ENCODE measurements at places on chromosomes 7 and 10. TPM values are rescaled to one million over a fixed set of nuclear protein-coding genes. Genes with fewer than 3 reads are reported as not detected.

The OR2A42 gene
- not detected for total RNA-seq

The WEE2 gene
- not detected for total RNA-seq

The SLC18A3 gene
- not detected for total RNA-seq

The OR2F1 gene
- not detected for total RNA-seq

The SPDYE2 gene
- not detected for total RNA-seq

The HOXA3 gene
- total RNA-seq, result not detected

The DENND2A gene
- not detected for total RNA-seq

The TECTB gene
- not detected for total RNA-seq

DNA sequence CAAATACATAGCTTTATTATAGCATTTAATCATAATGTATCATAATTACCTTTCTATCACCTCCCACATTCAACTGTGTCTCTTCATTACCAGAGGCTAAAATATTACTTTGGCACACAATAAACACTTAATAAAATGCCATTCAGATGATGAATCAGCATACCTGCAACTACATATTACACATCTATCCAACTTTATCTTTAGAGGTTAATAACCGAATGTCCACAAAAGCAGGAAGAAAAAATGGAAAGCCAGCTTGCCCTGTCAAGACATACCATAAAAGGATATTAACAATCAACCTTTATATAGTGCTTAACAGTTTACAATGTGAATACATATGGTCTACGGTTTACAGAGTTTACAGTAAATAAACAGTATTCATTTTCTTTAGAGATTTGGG, 12.7 kb downstream of the CACUL1 start:
- DNase-seq, result no peak

DNA sequence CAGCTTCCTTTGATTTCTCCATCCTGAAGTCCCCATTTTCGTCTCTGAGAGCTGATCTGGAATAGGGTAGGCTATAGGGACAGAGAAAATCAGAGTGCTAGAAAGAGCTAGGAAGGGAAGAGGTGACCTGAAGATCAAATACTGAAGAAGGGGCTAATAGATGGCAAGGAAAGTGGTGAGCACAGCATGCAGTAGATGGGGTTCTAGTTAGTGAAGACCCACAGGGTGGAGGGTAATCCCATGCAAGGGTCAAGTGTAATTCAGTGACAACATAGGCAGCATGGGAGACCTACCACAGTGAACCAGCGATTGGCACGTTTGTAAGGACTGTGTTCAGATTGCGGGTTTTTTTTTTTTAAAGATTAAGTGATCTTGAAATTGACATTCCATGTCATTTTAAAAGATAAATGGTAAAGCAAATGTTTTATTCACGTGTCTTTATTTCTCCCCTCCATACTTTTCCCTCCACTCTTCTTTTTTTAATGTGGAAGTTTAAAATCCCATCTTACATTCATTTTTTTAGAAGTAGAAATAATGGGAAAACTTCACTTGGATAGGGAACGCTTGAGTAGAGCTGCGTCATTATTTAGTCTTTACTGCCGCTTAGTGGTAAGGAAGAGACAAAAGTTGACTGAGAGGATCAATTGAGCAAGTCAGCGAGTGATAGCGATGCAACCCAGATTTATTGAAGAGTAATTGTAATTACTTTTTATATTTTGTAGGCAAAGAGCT, 21.0 kb upstream of the ABI1 start:
- no peak for DNase-seq

- DNase-seq, result no peak
Measured at GRCh38 chr10:13347043-13347499, 1.0 kb downstream of the SEPHS1 start.

DNA sequence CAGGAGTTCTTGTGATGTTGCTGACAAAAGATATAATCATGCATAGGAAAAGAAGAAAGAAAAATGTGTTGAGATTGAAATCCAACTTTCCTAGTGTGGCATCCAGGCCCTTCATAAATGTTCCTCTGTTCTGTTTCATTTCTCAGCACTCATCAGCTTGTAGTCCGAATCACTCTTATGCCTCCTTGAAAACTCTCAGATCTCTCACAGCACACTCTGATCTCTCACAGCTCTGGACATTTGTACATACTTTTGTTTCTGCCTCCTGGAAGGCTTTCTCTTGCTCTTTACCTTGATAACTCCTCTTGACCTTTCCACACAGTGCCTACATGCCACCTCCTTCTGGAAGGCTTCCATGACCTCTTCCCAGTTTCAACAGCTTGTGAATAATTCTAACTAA, 409.0 kb upstream of the LRRN3 start:
- no peak for DNase-seq

DNA sequence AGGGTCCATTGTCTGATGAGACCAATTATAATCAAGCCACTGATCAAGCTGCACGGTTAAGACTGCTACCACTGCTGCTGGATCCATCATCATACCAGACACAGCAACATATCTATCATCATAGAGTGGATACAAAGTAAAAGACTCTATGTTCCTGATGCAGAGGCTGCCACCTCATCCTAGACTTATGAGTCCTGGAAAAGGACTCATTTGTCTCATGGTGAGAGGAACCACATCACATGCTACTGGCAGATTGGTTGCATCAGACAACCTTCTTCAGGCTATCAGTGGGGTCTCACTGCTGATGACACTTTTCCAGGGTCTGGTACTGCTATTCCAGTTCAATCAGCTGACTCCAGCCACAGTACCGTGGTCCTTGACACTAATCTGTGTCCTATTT, 79.0 kb downstream of the ABI1 start:
- DNase-seq, result peak; percentile 47

DNA sequence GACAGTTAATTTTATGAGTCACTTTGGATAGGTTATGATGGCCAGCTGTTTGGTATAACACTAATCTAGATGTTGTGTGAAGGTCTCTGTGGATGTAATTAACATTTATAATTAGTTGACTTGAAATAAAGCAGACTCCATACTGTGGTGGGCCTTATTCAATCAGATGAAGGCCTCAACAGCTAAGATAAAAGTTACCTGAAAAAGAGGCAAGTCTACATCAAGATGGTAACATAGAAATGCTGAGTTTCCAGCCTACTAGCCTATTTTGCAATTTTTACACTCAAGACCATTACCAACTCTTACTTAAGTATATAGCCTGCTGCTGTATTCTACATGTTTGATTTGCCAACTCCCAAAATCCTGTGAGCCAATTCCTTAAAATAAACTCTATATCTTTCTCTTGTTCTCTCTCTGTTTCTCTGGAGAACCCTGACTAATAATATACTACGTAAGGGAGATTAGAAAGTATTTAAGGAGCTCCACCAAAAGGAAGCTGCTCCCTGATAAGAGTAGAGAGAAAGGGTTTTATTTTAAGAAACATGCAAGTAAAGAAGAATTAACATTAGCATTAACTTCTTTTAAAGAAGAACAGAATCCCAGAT, 42.7 kb downstream of the ZNF438 start:
- DNase-seq, result no peak

DNA sequence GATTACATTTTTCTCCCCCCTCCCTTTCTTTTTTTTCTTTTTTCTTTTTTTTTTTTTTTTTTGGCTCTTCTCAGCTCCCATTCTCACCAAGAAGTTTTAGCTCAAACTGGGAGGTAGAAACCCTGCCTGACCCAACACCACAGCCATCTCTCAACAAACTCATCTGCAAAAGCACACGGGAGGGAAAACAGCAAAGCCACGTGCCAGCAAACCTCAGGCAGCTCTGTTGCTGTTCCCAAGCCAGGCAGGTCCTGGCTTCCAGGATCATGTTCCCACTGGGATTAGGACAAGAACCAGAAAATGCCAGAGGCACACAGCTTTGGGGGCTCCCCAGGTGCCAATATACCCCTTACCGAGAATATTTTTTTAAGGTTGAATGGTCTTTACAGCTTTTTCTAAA, 56.7 kb downstream of the ITIH5 start:
- no peak for DNase-seq

DNA sequence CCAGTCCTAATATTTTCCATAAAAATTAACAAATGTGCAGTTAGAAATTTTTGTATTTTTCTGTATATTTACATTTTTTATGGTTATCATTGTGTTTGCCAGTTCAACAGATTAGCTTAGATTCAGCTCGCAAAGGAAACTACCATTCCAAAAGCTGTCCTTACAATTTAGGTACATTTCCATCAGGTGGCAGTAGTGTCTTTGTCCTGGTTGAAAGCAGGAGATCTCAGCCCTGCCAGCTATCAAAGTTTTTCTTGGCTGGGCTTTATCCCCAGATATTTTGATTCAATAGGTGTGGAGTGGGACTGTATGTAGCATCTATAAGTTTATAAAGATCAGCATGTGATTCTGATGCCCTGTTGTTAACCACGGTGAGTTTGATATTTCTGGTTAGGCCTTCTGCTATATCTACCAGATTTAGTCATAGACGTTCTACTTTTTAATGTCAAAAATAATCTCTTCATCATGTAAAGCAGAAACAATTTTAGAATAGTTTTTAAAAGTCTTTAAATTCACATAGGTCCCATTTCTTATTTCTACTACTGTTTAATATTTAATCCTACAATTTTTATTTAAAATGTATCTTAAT, 15.5 kb upstream of the ICA1 start:
- no peak for DNase-seq
